ENCODE measurements at places on chromosomes 6 and 20.

DNA sequence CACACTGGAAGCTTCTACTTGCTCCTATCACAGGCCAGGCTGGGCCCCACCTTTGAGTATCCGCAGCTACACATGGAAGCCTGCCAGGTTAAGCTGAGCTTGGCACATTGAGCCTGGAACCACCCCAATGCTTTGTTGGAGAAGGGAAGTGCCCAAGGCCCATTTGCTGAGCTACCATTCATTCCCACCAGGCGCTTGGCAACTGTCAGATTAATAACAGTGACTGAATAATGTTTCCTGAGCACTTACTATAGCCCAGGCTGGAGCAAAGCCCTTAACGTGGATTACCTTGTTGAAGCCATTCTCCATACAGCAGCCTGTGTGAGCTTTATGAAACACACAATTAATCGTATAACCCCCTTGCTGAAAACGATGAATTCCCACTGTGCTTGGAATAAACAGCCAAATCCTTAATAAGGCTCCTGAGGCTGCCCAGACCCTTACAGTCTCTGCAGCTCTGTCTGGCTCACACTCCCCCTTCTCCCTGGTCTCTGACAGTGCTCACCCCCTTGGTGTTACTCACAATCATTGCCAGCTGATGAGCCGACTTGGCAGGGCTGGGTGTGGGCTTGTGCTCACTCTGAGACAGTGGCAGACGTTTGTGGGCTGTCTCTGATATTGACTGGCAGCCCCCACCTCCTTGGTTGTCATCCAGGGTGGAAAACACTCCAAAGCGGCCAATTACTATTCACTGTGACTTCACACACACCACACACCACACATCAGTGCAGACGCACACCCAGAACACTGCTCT lies 357.1 kb downstream of the MAFB start:
- no peak for DNase-seq

DNA sequence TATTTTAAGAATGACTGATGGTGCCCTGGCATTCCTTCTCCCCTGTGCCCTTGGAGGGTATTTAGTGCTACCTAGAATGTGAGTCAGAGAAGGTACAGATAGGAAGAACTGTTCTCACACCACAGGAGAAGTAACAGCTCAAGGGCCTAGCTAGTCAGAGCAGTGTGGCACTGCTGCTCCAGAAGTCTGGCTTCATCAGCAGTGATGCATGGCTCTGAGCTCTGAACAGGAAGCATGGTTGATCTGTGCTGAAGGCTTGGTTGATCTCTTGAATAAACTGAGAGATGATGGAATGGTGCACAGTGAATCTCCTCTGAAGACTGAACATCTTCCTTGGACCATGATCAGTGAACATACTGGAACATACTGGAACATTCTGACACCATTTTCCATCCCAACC lies 425.3 kb upstream of the SLC35B3 start:
- DNase-seq: no peak

DNA sequence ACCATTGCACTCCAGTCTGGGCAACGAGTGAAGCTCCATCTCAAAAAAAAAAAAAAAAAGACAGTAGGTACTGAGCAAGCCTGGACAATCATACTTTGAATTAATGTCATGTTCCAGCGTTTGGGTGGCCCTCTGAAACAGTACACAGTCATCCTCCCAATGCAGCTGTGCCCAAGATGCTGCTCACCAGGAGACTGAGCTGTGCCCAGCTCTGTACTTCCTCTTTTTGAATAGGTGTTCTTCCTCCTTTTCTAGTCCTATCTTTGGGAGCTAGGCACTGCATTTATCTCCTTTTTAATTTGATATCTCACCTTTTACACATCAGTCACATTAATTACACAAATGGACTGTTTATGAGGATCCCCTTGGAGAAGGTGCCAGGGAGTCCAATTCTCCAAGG lies 101.5 kb downstream of the RPP40 start:
- no peak for DNase-seq

DNA sequence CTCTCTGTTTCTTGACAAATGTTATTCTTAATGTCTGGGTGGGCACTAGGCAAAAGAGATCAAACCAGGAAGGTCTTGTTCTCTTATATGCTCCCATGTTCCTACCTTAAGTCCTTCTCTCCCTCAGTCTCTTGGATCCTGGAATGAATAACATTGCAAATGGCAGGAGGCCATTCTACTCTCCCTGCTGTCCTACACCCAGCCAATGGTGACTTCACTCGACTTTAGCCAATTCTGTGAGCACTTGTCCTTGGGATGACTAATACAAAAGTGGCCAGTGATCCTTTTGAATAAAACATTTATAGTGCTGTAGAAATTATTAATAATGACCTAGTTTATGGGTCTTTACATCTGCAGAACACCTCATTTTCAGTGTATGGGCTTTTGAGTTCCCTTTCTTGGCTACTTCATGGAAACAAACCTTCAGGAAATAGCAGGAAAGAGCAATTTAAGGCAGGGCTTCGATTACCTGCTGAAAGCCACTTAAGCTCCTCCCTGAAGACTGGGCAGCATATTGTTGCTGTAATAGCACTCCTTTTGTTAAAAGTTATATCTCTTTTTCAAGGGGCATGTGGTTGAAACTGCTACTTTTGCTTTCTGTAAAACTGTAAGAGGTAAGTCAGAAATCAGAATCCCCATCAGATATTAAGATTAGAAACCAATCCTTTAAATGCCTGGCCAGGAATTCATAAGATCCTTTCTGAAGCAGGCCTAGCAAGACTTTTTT lies 10.5 kb downstream of the OTOR start:
- no peak for DNase-seq

DNA sequence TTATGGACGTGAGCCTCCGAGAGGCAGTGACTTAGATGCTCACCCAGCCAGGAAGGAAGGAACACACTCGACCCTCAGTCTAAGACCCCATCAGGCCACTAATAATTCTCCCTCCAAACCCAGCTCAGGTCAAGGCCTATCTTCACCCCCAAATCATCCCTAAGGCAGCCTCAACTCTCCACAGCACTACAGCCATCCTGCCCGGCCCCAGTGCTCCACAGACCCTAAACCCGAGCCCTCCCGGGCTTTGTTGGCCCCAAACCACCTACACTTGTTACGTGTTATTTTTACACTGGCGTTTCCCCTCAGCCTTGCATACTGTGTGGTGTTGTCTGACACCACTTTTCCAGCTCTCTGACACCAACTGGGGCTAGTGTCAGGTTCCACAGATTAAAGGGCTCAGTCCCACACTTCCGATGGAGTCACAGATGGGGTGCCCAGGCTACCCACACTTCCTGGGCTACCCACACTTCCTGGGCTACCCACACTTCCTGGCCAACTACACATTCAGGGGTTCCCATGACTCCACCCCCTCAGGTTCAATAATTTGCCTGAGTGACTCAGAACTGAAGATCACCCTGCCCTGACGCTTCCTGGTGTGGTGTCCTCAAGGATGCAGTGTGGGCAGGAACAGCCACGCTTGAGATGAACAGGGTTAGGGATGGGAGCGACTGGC lies 25.3 kb downstream of the RBCK1 start:
- DNase-seq: peak; percentile 30

DNA sequence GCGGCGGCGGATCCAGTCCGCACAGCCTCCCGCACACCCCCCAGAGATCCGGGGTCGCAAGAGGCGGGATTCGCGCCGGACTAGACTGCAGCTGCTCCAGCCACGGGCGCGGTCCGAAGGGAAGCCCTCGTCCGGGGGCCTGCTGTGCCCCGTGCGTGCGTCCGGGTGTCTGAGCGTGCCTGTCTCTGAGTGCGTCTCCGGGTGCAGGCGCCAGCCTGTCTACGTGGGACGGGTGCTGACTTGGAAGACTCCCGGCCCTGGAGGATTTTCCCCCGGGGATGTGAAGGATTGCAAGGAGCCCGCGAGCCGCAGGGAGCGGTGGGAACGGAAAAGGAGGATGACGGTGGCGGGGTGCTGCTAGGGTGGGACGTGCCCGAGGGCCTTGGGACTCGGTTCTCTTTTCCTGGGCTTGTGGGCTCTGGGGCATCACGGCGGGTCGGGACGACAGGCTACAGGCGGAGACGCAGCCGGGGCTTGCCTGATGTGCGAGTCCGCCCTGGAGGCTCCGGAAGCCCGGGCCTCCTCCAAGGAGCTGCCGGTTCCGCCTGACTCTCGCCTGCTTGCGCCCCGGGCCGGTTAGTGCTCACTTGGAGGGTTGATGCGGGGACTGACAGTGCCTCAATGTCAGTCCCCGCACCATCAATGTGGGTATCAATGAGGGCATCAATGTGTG lies 5.7 kb downstream of the MAFB start:
- DNase-seq: no peak

- peak; percentile 57 for DNase-seq
Measured at GRCh38 chr6:105483492-105483891, 80.6 kb upstream of the PREP start.

GRCh38 chr6:111804627-111805235 lies 68.5 kb downstream of the FYN start:
- DNase-seq: peak; percentile 97

DNA sequence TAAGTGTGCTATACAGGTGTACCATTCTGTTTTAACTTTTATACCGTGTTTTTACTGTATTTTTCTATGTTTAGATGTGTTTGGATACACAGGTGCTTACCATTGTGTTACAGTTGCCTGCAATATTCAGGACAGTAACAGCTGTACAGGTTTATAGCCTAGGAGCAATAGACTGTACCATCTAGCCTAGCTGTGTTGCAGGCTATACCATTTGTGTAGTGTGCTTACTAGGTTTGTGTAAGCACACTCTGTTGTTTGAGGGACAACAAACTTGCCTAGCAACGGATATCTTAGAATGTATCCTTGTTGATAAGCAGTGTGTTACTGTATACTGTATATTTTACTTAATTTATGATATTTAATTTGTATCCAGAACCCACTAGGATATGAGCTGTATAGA lies 35.2 kb downstream of the ADGB start:
- DNase-seq: no peak

GRCh38 chr6:44800171-44800783 lies 412.8 kb downstream of the CDC5L start:
- DNase-seq: peak; percentile 85

GRCh38 chr6:4451081-4451480 lies 315.7 kb upstream of the ECI2 start:
- peak; percentile 54 for DNase-seq

GRCh38 chr6:163867518-163868292 lies 453.2 kb downstream of the QKI start:
- DNase-seq: no peak

DNA sequence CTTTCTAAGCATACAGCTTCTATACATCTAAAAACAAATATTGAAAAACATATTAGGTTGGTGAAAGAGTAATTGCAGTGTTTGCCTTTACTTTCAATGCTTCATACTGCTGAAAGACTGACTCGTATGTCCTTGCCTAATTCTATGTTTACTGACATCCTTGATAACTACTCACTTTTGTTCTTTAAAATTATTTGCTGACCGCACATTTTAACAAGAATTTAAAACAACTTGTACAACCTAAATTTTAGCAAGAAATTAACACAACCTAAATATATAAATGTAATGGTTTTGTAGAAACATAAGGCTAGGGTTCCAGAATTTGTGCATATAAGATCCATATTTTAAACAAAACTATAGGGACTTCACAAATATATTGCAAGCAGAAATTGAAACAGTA lies 640.2 kb upstream of the MMS22L start:
- no peak for DNase-seq

DNA sequence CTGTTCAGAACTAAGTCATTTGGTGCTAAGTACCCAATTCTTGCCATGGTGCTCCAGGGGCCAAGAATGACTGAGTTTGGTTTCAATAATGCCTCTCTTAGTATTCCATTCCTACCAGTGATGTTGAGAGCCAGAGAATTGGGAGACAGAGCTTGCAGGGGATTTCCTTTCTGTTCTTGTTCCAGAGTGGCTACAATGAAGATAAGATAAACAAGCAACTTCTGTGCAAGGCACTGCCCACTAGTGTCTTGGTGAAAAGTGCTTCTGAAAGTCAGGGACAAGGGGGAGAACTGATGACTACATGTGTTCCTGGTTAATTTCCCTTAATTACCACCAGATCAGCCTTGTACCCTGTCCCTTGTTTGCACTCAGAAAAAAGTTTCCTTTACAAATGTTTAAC lies 421.6 kb downstream of the BCKDHB start:
- DNase-seq: peak; percentile 57

DNA sequence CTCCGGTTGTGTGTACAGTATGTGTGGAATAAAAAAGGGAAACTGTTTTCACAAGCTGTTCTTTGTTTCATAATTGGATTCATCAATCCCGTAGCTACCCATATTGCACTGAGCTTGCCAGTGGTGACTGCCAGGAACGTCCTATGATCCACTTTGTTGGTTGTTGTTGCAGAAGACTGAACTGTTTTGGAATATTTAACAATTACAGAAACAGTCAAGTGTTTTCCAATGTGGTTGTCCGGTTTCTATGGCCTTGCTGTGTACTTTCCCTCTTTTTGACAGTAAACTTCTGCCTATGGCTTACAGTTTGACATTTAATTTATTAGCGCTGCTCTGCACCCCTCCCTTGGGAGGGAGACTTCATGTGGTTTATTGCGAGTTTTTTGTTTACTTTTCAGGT lies 141.2 kb downstream of the DTNBP1 start:
- no peak for DNase-seq

- peak; percentile 44 for DNase-seq
Measured at GRCh38 chr6:152273638-152274037, 363.5 kb downstream of the SYNE1 start.

- DNase-seq: peak; percentile 57
Measured at GRCh38 chr20:51237278-51237677, 214.4 kb upstream of the KCNG1 start.

GRCh38 chr6:154514481-154514880 lies 4.0 kb upstream of the CNKSR3 start:
- DNase-seq: no peak

DNA sequence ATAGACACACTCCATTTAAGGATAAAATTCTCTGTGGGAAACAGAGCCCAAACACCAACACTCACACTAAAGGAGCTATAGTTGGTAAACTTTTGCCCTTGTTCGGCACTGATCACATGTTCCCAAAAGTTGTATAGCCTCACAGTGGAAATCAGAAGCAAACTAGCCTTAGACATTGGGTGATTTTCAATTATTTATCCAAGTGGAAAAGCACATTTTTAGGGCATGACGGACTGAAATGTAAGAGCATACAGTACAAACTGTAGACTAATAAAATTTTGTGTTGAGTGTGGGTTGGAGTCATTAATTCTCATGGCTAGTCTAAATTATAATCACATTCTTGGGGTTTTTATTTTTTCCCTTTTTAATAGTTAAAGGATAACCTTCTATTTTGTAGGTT lies 202.4 kb downstream of the MOXD1 start:
- DNase-seq: peak; percentile 85

DNA sequence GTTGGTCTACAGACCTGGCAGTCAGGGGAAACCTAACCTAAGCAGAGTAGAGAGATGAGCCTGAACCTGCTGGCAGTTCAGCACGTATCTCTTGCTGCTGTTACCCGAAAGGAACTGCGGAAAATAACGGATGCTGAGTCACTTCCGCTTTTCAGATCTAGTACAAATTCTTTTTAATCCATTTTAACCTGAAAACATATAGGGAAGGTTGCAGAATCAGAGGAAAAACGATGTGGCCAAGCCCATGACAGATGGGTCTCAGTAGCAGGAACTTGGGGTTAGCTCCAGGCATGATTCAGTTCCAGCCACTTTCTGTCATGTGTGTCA lies 351.9 kb upstream of the PRND start:
- DNase-seq: peak; percentile 44

- DNase-seq: no peak
Measured at GRCh38 chr6:167786853-167787675, 39.6 kb upstream of the AFDN start.
